SIG-M5 (cell line): ENCODE measurements at places on chromosomes 11 and 22.

DNA sequence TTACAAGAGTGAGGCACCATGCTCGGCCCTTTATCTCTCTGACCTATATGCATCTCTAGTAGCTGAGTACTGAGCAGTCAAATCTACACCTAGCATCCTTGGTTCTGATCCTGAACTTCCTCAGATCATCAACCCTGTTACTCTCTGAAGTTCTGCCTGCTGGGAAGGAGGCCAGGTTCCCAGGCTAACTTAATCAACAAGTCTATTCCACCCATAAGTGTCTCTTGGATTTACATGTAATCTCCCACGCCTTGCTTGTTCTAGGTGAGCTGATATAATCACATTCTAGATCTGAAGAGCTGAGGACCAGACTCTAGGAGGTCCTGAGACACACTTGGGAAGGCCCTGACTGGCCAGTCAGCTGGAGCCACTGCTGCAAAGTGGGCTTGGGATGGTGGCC is 22.1 kb downstream of the CABP7 start:
- DNase-seq, result no peak

DNA sequence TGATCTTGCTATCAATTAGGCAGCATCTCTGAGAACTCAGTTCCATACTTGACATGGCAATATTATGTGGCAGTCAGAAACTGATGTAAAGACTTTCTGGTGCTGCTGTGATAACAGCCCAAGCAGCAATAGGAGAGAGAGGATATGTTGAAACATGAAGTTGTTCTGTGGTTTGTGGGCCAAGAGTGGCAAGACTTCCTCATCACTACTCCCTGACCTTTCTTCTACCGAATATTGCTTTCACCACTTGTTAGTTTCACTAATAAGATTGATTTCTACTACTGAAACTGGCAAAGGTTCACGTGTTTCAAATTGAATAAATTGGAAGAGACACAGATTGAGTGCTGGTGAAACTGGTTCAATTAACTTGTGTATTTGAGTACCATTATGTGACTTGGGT is 852.6 kb upstream of the RAG2 start:
- no peak for DNase-seq

DNA sequence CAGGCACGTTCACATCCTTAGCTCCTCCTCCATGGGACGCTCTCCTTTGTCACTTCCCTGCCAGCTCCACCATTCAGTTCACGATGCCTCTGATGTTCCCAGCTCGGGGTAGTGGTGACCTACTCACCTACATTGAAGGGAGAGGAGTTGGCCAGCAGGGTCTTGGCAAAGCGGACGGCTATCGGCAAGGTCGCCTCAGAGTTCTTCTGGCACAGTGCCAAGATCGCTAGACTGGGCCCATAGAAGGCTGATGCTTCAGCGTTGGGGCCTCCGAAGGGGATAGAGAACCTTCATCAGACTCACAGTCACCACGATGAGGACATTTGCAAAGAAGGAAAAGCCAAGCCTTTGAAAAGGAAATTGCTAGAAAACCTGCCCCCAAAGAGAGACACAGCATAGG is 3.0 kb downstream of the CBLIF start:
- no peak for DNase-seq

GRCh38 chr11:11909727-11910126 is 68.0 kb downstream of the USP47 start:
- no peak for DNase-seq

- no peak for DNase-seq
Observed at GRCh38 chr11:108324587-108324986, 101.7 kb downstream of the ATM start.

GRCh38 chr11:66280428-66280827 is 2.5 kb downstream of the CNIH2 start:
- no peak for DNase-seq

- peak; percentile 46 for DNase-seq
Observed at GRCh38 chr11:35272391-35272902, 133.5 kb downstream of the CD44 start.

GRCh38 chr11:103183981-103184611 is 74.9 kb downstream of the DYNC2H1 start:
- no peak for DNase-seq

GRCh38 chr11:61256710-61257482 is 15.9 kb downstream of the PGA5 start:
- no peak for DNase-seq

DNA sequence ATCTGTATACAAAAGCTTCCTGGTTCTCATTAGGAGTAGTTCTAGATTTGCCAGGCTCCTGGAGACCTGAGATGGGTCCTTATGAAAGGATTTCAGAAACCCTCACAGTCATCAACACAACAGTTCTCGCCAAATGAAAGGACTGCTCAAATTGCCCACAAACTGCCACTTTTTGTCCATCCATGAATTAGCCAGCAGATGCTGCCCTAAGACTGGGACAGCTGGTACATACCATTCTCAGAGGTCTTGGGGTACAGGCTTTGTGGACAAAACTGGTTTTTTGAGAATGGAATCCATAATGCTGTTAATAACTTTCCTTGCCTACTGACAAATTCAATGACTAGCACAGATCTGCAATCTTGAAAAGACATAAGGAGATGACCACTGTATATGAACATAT is 23.4 kb upstream of the BDNF start:
- no peak for DNase-seq

GRCh38 chr11:118339281-118339961 is 3.1 kb downstream of the CD3D start:
- no peak for DNase-seq

- DNase-seq, result no peak
Observed at GRCh38 chr22:47155131-47155885, 392.9 kb downstream of the TBC1D22A start.

GRCh38 chr11:2690596-2691354 is 9.0 kb downstream of the KCNQ1OT1 start:
- no peak for DNase-seq

DNA sequence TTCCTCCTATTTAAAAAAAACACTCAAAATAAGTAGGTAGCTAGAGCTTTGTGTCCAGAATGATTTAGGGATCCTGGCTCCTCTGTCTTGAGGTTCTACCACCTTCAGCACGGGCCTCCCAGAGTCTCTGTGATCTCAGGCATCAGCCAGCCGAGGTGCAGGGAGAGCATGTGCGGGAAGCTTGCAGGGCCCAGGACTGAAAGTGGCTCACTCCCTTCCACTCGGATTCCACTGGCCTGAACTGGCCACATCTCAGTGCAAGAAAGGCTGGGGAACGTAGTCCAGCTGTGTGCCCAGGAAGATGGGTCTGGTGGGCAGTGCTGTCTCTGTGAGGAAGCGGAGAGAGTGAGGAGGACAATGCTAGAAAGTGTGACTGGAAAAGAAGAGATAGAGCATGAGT is 68.3 kb upstream of the MYOD1 start:
- DNase-seq, result no peak

DNA sequence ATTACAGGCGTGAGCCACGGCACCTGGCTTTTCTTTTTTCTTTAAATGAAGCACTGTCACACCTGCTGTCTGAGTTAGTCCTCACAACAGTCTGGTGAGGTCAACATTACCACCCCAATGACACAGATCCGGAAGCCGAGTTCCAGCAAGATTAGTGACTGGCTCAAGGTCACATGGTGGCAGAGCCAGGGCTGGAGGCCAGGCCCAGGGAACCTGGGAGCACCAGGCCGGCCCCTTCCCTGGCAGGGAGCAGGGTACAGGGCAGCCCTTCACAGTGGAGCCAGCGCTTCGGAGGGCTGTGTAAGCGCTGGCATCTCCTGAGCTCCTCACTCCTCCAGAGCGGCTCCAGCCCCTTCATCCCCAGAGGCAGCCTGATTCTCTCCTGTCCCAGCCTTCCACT is 118.7 kb downstream of the ST3GAL4 start:
- no peak for DNase-seq

DNA sequence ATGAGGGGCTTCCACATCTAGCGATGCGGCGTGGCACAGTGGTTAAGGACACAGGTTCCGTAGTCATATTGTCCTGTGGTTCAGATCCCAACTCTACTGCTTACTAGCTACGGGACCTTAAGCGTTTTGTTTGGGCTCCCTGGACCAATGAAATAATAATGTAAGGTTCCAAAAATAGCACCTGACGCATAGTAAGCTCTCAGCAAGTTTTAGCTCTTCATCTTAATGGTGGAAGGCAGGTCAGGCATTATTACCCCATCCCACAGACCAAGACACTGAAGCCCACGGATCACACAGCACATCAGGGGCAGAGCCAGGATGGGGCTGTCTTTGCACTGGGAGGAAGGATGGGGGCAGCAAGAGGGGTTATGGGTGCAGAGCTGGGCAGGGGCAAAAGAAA is 13.0 kb downstream of the DNAJB13 start:
- no peak for DNase-seq

DNA sequence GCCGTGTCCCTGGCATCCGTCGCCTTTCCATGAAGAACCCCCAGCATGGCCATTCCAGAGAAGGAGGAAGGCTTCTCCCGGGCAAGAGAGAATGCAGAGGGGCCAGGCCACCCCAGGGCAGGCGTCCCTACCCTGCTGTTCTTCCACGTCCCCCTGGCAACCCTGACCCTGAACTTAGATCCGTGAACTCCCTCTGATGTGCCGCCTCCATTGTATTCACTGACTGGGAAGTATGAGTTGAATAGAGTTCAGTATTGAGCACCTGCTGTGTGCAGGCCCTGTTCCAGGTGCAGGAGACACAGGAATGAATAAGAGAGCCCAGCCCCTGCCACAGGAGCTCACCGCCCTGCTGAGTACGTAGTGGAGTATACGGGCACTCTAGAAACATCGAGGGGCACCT is 29.1 kb upstream of the RELT start:
- no peak for DNase-seq

- peak; percentile 45 for DNase-seq
Observed at GRCh38 chr22:17477391-17477833, 85.9 kb upstream of the SLC25A18 start.

DNA sequence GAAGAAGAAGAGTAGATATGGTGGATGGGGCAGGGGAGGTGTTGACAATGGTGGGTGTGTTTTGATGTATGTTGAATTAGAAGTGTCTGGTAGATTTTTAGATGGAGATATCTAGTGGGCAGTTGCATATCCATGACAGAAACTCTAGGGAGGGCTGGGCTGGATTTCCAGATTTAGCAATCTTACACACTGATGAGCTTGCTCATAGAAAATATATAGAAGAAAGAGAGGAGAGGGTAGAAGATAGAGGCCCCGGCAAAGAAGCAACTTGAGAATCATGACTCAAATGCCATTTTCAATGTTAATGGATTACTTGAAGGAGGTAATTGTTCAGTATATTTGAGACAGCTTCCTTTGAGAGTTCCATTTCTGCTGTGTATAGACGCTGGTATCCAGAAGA is 8.2 kb downstream of the REXO2 start:
- no peak for DNase-seq

DNA sequence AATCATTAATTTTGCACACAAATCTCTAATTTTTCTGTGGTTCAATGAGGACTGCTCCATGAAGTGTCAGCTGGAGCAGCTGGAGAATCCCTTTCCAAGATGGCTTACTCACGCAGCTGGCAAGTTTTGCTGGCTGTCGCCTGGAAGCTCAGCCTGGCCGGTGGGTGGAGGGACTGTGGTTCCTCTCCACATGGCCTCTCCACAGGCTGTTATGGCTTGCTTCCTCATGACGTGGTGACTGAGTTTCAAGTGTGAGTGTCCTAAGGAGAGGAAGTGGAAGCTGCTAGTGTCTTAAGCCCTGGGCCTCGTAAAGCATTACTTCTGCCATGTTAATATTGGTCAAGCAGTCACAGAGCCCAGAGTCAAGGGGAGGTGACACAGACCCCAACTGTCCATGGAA is 14.0 kb upstream of the NRIP3 start:
- DNase-seq, result peak; percentile 46

DNA sequence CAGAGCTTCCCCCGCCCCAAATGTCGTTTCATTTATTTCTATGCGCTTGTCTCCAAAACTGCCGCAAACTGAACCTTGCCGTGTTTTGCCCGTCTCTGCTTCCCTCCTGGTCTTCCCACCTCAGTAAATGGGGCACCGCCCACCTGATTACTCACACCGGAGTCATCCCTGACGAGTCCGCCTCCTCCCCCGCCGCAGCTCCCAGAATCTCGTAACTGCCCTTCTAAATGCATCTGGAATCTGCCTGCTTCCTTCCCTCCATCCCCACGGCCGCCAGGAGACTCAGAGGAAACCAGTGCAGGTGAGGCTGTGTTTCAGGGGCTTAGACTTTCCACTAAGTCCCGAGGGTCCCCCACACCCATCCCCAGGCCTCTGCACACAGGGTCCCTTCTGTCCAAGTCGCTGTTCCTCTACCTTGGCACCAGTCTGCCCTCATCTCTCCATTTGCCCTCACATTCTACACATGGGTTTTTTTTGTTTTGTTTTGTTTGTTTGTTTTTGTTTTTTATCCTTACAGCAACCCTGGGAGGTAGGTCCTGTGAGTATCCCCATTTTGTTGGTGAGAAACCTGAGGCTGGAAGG is 62.6 kb upstream of the PHF21B start:
- DNase-seq, result no peak

DNA sequence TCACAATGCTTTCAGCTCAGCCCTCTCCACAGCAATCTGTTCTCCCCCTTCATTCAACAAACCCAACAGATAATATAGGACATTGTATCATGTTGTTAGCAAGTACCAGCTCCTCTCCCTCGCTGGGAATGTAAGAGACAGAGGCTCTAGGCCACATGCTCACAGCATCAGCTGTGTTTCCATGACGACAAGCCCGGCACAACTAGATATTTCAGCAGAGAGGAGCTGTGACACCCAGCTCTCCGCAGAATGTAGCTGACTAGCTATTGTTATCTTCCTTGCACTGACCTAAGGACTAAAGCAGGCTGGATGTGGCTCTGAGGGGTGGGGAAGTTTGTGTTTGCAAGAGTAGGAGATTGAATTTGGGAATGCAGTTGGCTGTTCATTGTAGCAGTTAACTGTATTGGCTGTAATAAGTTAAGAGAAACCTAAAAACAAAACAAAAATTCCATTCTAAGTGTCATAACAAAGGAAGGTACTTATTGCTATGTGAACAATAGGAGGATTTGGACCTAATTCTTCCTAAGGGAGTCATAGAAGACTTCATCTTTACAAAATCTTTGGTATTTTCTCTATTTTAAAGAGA is 28.0 kb upstream of the RRAS2 start:
- DNase-seq, result no peak

GRCh38 chr22:40423882-40424640 is 53.7 kb downstream of the SGSM3 start:
- no peak for DNase-seq

GRCh38 chr22:39453765-39454378 is 2.9 kb upstream of the MGAT3 start:
- no peak for DNase-seq

GRCh38 chr11:65672180-65672860 is 9.6 kb upstream of the RELA start:
- no peak for DNase-seq

DNA sequence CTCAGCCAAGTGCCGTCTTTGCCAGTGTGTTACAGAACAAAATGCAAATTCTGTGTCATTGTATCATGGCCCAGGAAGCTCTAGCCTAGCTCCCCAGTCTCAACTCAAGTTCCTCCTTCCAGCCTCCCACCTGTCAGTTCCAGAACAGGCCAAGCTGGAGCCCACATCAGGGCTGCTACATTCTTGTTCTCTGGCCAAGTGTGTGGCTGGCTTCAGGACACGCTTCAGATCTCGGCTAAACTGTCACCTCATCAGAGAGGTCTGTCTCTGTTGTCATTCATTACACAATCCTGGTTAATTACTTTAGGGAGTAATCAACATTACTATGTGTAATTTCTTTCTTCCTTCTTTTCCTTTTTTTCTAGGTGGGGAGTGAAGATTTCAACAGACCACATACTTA is 347.0 kb upstream of the SYN3 start:
- DNase-seq, result no peak
